ENCODE measurements at places on chromosomes 4 and X. TPM values are rescaled to one million over a fixed set of nuclear protein-coding genes. Genes with fewer than 3 reads are reported as not detected.
A peak's percentile ranks its signal among the peaks of the same experiment; 100 is the strongest.

ATP8A1 gene
- total RNA-seq = 32.5 TPM

SYP gene
- 3.4 TPM for total RNA-seq

PPM1K gene
- total RNA-seq = 104 TPM

WDR45 gene
- 52.0 TPM for total RNA-seq

TXK gene
- 5.9 TPM for total RNA-seq

CDX4 gene
- total RNA-seq = 0.25 TPM

AGA gene
- 24.0 TPM for total RNA-seq

DNA sequence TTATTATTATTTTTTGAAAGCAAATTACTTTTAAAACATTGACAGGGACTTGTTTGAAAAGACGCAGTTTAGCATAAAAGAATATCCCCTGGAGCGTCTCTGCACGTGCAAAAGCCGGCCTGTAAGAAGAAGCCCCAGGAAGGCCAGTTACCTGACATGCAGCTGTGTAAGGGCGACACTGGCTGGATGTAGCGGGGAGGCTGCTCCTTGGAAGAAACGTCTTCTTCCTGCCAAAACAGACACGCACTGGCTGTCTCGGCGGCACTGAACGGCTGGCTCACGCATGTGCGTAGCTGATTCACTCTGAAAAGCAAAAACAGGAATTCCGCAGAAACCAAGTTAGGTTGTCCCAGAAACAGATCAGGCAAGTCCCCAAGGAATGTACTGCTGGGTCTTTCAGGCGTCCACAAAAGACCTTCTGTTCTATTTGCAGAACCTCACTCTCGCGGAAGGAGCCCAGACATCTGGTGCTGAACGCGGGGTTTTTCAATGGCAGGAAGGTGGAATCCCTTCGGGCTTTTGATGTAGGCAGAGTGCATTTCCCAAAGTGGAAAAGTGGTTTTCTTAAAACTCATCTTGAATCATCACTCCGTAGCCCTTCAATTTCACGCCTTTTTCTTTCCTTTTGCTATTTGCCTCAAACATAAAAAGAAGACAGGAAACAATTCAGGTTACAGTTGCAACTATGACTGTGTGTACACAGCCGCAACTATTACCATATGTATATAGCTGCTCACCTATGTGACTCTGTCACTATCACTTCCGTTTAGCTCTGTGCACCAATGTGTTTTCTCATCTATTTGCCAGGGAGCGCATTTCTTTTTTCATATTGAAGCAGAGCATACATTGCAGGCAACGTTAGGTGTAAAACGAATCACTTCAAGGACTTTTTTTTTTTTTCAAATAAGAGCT lies 38.1 kb upstream of the ARSH start:
- no peaks in the 10 kb centered on the region for H3K4me1 ChIP-seq
- H3K27me3 ChIP-seq = no peaks in the 10 kb centered on the region
- no peaks in the 10 kb centered on the region for H3K36me3 ChIP-seq
- peak; percentile 13 for DNase-seq
- no peak overlapping the region for H3K27ac ChIP-seq
- H3K4me3 ChIP-seq = no peak overlapping the region

DNA sequence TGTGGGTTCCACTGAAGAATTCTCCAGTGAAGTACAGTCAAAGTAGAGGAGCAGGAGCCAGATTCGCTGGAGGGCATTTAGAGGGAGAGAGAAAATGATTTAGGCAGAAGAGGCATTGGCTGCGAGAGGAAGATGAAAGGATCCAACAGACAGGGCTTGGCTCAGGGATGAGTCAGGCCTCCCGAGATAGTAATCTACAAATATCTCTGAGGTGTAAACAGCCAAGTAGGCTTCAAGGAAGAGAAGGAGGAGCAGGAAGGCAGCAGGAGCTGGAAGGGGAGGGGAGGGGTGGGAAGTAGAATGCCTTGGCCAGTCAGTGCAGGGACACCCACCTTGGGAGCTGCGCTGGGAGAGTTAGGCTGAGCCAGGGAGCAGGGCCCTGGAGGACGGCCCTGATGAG lies 55.5 kb downstream of the PJA1 start:
- no peak overlapping the region for H3K4me3 ChIP-seq
- no peaks in the 10 kb centered on the region for H3K27me3 ChIP-seq
- DNase-seq = no peak

- H3K4me1 ChIP-seq = peaks cover 13% of the 10 kb centered on the region
- H3K36me3 ChIP-seq = no peaks in the 10 kb centered on the region
- no peak for DNase-seq
- H3K4me3 ChIP-seq = no peak overlapping the region
These were observed 333.2 kb downstream of the ARHGAP10 start for GRCh38 chr4:148065075-148065474.

GRCh38 chrX:39665830-39666518 lies 431.8 kb downstream of the BCOR start:
- no peaks in the 10 kb centered on the region for H3K36me3 ChIP-seq
- H3K4me1 ChIP-seq = no peaks in the 10 kb centered on the region
- H3K27me3 ChIP-seq = no peaks in the 10 kb centered on the region
- no peak overlapping the region for H3K4me3 ChIP-seq

DNA sequence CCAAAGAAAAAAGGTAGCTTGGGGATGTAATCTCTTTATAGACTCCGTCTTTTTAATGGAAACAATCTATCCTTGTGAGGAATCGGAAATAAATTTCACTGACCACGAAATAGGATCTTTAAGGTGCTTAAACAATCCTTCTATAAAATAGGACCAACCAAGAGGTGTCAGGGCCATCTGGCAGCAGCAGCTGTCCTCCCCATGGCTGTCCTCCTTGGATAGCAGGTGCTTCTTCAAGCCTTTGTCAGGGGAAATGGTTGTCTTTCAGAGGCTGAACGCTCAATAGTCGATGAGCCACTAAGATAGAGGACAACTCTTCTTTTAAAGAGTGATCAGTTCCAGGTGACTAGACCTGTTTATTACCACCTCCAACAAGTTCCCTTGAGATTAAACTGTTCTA lies 231.0 kb downstream of the ADGRL3 start:
- no peaks in the 10 kb centered on the region for H3K36me3 ChIP-seq
- DNase-seq = no peak
- H3K4me1 ChIP-seq = no peaks in the 10 kb centered on the region
- H3K27me3 ChIP-seq = no peaks in the 10 kb centered on the region
- no peak overlapping the region for H3K27ac ChIP-seq

DNA sequence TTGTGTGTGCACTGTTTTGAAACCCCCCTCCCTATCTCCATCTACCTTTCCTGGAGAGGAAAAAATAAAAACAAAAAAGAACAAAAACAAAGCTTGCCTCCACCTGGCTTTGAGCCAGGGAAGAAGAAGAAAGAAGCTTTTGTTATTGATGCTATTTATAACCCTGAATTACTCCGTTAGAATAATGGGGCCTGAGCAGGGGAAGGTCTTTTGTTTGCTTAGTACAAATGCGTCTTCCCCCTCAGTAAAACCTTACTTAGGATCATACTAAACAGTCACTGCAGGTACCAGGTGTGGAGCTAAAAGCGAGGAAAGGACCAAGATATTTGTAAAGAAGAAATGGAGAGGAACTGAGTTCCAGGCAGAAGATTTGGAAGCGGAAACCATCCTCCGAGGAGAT lies 352.1 kb downstream of the KCNIP4 start:
- no peak overlapping the region for H3K4me3 ChIP-seq
- no peaks in the 10 kb centered on the region for H3K27me3 ChIP-seq
- H3K36me3 ChIP-seq = no peaks in the 10 kb centered on the region
- H3K4me1 ChIP-seq = no peaks in the 10 kb centered on the region

- no peaks in the 10 kb centered on the region for H3K36me3 ChIP-seq
- H3K4me1 ChIP-seq = peaks cover 8% of the 10 kb centered on the region
- DNase-seq = peak; percentile 68
- H3K27me3 ChIP-seq = no peaks in the 10 kb centered on the region
These were observed 101.9 kb downstream of the MAML3 start for GRCh38 chr4:140052050-140052449.

DNA sequence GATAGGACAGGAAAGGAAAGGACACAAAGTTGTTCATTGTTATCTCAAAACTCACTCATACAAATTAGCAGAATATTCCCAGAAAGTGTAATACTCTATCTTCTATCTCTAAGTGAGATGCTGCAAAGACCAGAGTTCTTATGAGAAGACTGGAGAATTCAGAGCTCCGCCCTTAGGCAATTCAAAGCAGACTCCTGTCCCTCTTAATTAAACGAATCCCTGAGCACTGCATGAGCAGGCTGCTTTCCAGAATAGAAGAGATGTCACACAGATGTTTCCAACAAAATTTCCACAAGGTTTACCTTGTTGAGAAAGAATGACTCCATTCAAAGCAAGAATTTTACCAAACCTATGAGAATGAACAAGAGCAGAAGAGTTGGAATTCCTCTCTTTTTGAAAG lies 630.8 kb upstream of the INTU start:
- H3K4me3 ChIP-seq = no peak overlapping the region
- H3K27me3 ChIP-seq = no peaks in the 10 kb centered on the region
- H3K27ac ChIP-seq = no peak overlapping the region

DNA sequence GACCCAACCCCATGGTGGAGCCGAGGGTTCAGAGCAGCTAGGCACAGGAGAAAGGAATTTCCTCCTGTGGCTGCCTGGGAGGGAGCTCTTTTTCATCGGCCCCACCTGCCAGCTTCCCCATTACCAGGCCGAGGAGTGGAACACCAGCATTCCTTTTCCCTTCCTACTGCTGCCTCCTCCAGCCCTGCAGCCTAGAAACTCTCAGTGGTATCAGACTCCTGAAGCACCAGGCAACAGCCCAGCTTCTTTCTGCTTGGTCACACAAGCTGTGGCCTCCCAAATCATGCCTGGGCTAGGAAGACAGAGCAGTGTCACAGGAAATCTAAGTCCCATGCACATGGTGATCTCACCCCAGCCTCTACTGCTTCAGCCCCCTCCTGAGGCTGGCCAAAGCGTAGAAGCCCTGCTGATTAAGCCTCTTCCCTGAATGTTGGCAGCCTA lies 30.1 kb downstream of the RTL5 start:
- no peak overlapping the region for H3K27ac ChIP-seq
- no peaks in the 10 kb centered on the region for H3K4me1 ChIP-seq
- H3K27me3 ChIP-seq = no peaks in the 10 kb centered on the region
- no peak overlapping the region for H3K4me3 ChIP-seq
- no peak for DNase-seq

DNA sequence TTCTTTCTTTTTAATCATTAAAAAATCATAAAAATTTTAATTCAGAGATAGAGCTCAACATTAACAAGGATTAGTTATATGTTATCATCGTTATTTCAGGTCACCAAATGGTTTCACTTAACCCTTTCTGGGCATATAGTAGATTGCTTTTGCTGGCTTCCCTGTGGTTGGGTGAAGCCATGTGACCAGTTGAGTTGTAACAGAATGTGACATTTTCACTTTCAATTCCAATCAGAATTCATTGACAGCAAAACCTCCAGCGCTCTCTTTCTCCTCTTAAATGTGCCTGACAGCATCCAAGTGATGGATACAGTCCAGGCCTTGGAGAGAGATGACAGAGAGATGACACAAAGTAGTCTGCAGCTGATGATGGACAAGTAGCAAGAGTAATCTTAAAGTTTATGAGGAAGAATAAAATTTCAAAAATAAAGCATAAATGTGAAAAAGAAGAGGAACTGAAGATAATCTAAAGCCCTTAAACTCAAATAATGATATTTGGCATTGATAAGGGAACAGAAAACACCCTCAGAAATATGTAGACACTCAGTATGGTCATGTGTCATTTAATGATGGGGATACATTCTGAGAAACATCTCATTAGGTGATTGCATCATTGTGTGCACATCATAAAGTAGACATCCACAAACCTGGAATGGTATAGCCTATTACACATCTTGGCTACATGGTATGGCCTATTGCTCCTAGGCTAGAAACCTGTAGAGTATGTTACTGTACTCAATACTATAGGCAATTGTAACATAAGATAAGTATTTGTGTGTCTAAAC lies 92.3 kb upstream of the QRFPR start:
- H3K36me3 ChIP-seq = no peaks in the 10 kb centered on the region
- no peak for DNase-seq
- no peaks in the 10 kb centered on the region for H3K27me3 ChIP-seq
- no peak overlapping the region for H3K27ac ChIP-seq

DNA sequence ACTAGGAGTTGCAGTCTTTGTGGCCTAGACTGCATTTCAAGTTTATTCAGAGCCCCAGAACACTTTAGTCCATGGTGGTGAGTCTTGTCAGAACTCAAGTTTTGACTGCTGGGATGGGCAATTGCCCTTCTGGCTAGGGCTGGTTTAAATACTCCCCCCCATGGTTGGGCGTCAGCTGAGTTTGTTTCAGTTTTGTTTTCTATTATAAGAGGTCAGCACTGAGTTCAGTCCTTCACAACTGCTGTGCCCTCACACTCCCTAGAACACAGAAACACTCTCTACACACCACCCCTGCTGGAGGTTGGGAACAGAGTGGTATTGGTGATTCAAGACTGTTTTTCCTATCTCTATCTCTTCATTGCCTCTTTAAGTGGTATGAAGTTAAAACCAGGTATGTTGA lies 217.0 kb downstream of the GUCY2F start:
- no peaks in the 10 kb centered on the region for H3K36me3 ChIP-seq
- H3K4me1 ChIP-seq = no peaks in the 10 kb centered on the region
- no peak overlapping the region for H3K27ac ChIP-seq
- no peak overlapping the region for H3K4me3 ChIP-seq
- no peak for DNase-seq

GRCh38 chr4:113468165-113469022 lies 293.1 kb downstream of the CAMK2D start:
- H3K27me3 ChIP-seq = no peaks in the 10 kb centered on the region
- peak; percentile 46 for DNase-seq
- peak overlapping the region; percentile 74 for H3K27ac ChIP-seq
- H3K4me1 ChIP-seq = peaks cover 9% of the 10 kb centered on the region
- no peaks in the 10 kb centered on the region for H3K36me3 ChIP-seq

DNA sequence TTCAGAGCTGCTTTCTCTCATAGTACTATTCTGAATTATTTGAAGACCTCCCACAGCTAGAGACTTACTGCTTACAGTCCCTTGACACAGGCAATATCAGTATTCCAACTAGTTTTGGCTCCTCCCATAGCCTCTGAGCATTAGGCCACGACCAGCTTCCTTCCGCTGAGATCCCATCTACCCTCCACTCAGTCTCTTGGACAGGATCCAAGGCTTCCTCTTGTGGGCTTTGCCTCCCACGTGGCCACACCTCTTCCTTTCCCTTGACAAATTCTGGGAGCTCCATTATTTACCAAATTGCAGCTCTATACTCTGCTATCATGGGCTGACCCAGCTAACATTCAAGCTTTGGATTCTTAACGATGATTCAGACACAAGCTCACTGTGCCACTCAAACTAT lies 470.4 kb upstream of the GALNT7 start:
- no peaks in the 10 kb centered on the region for H3K27me3 ChIP-seq
- H3K36me3 ChIP-seq = no peaks in the 10 kb centered on the region
- DNase-seq = no peak

DNA sequence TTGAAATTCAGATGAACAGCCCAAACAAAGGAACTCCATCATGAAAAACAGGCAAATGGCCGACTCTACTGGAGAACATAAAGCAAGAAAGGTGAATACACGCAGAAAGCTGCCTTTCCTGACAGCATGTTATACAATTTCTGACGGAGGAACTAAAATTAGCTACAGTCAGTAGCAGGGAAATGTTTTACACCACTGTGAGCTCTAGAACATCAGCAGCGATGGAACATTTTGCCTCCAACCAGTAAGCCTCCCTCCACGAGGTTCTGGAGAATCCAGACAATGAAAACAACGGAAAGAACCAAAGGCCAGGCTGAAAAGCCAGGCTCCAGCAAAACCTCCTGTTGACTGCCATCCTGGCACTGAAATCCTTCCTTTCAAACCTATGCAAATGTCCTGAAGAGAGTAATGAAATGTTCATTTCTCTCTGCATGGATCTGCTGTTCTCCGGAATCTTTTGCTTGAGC lies 78.9 kb downstream of the IRF2 start:
- DNase-seq = no peak
- H3K4me3 ChIP-seq = no peak overlapping the region
- no peak overlapping the region for H3K27ac ChIP-seq
- H3K4me1 ChIP-seq = peaks cover 29% of the 10 kb centered on the region
- H3K36me3 ChIP-seq = no peaks in the 10 kb centered on the region
- no peaks in the 10 kb centered on the region for H3K27me3 ChIP-seq
